Activated naive CD4-positive, alpha-beta T cell treated with anti-CD3 and anti-CD28 coated beads for 36 hours (primary cell): ENCODE measurements at places on chromosomes 1 and 21.
A peak's percentile ranks its signal among the peaks of the same experiment; 100 is the strongest.

GRCh38 chr1:21579791-21580190 lies 70.6 kb downstream of the ALPL start:
- DNase-seq = no peak

DNA sequence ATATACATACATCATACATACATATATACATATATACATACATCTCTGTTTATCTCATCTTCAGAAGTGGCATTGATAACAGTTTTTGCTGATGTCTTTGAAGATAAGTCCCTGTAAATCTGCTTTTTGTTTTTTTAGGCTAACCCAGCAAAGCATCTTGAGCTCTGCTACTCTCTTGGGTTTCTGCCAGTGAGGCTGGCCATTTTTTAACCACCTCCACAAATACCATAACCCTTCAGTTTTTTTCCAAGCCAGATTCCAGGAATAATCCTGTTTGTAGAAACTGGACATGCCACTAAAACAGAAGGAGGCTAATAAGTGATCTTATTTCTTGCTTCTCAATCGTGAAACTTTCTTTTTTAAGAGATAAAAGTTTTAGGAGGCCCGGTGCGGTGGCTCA lies 21.6 kb downstream of the SDHC start:
- no peak for DNase-seq

GRCh38 chr1:43586136-43586731 lies 55.6 kb downstream of the PTPRF start:
- DNase-seq = no peak

DNA sequence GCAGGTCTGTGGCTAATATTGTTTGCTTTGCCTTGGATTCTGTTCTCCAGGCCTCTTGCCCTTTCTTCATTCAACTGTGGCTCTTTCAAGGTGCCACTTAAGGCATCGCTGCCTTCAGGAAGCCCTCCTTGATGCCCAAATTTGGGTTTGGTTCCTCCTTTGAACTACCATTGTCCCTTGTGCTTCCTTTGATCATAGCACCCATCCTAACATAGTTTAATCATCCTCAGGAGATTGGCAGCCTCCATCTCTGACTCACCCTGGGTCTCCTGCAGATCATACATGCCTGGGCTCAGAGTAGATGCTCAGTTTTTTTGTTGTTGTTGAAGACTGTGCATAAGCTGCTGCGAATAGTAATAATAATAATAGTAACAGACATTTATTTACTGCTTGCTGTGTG lies 54.4 kb upstream of the ACOT11 start:
- no peak for DNase-seq

DNA sequence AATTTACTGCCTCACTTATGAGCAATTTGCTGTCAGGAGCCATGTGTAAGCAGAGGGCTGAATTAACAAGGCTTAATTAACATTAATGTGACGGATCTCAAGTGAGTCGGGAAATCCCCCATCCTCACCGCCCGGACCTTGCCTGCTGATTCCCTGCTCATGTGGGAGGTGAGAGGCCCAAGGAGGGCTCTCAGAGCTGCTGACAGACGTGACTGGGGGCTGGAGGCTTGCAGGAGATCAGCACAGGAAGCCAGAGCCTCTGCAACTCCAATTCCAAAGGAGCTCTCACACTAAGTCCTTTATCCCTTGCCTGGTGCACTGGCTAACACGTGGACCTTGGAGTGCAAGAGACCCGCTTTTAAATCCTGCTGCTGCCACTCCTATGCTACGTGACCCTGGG lies 19.4 kb downstream of the LRP8 start:
- no peak for DNase-seq

DNA sequence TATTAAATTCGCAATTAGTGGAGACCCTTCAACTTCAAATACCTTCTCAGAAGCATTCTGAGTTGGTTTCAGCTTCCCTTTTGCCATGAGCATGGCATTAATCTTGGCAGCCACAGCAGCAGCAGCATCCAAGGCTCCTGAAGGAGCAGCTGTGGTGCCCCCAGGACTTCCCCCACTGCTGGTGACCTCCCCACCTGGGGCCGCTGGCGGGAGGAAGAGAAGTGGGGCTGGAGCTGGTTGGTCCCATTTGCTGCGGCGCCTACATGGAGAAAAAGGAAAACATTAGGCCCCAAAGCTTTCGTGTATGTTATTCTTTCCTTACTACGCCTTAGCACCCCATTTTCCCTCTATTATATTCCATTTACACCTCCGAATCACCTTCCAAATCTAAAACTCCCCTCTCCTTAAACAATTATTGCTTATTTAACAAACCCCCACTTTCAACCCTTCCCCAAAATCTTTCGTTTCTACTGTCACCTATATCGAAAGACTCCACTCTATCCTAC lies 569 bp downstream of the KHDC4 start:
- DNase-seq = no peak

GRCh38 chr21:45537111-45537745 lies 5.0 kb downstream of the SLC19A1 start:
- no peak for DNase-seq

DNA sequence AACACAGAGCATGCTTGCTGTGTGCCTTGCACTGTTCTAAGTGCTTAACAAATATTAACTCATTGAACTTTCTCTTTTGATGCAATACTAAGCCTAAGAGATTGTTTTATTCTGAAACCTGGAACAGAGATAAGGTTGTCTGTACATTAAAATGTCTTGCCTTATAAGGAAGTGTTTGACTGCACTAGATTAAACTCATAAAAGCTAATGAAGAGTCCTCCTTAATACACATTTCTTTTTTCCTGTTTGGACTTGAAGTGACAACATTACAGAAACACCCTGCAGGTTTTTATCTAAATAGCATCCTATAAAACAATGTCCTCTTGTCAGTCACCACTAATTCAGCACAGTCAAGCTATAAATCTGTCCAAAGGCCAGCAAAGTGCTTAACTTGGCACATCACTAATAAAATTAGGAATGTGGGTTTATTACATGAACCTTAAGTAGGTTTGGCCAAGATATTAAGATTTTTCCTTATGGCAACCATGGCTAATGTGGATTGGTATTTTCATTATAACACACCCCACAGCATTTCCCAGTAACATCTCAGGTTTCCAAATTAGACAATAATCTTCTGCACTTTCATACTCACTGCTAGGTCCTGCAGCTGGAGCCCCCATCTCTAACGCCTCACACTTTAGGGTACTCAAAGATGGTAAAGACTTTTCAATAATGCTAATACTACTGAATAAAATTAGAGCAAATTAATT lies 389.7 kb downstream of the LMO4 start:
- no peak for DNase-seq

- DNase-seq = no peak
These were observed 849.1 kb downstream of the USP25 start for GRCh38 chr21:16578912-16579311.

DNA sequence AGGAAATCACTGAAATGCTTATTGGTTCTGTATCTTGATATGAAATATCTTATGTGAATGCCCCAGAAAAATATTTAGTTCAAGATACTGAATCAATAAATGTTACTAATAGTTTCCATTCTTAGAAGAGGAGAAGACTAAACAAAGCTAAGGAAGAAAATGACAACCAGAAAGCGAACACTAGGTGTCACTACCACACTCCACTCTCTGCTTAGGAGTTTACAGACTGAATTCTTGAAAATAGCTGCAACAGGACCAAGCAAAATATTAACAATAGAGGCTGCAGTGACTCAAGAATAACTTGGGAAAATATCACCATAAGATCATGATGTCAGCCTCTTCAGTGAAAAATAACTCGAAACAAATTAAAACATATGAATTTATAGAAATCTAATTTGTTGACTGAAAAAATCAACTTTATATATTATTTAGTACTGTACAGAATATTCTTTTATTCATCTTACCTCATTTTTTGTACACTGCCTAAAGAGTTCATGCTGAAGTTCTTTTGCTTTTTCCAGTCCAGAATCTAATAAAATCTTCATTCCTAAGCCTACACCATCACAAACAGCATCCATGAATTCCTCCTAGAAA lies 61.6 kb downstream of the KIF14 start:
- peak; percentile 44 for DNase-seq

GRCh38 chr1:41397020-41397419 lies 35.8 kb downstream of the FOXO6 start:
- no peak for DNase-seq

- no peak for DNase-seq
These were observed 16.0 kb upstream of the OVAAL start for GRCh38 chr1:180542838-180543145.

DNA sequence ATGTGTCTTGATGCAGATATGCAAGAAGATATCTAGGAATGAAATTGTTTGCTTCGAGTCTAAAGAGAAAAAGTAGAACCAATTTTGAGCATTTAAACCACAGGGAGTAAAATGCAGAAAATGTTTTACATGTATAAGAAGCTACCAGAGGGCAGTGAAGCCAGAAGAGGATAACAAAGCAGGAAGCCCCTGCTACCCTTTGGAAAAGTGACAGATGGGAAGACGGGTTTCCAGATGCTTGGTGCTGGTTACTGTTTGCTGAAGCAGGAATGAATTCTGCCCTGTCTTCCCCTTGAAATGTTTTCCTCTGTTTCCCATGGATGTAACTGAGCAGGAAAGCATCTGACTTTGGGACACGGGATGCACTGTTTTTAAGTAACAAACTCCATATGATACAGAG lies 822.2 kb downstream of the MRPL39 start:
- DNase-seq = no peak

GRCh38 chr1:61491497-61491896 lies 233.4 kb downstream of the TM2D1 start:
- DNase-seq = no peak
